ENCODE measurements at places on chromosomes 11 and 22.

GRCh38 chr11:46118702-46119351 lies 2.4 kb downstream of the PHF21A start:
- no peak for DNase-seq

- DNase-seq: no peak
These were observed 350.1 kb downstream of the GUCY1A2 start for GRCh38 chr11:106668147-106668546.

DNA sequence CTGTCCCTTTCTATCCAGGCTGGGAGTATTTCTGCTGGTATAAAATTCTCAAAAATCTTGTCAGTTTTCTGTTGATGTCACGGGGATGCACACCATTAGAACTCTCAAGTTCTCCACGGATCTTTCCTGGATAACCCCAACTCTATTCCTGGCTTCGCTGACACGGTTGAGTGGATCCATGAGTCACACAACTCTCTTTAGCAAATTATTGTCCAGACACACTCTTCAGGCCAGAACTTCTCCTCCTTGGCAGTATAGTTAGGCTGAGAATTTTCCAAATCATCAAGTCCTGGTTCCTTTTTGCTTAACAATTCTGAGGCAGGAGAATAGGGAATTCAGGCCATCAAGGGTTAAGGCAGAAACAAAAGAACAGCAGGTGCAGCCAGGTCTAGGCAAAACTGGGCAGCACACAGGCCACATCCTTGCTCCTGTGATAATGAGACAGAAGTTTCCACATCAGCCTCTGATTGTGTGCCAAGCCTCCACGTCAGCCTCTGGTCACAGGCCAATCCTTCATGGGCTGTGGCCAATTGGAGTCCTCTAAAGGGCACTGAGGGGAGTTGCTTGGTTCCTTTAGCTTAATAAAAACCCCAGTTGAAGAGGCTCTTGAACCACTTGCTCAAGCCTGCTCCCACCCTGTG lies 5.7 kb upstream of the ACAT1 start:
- no peak for DNase-seq

- DNase-seq: no peak
These were observed 101.1 kb downstream of the MICAL3 start for GRCh38 chr22:17922925-17923903.

DNA sequence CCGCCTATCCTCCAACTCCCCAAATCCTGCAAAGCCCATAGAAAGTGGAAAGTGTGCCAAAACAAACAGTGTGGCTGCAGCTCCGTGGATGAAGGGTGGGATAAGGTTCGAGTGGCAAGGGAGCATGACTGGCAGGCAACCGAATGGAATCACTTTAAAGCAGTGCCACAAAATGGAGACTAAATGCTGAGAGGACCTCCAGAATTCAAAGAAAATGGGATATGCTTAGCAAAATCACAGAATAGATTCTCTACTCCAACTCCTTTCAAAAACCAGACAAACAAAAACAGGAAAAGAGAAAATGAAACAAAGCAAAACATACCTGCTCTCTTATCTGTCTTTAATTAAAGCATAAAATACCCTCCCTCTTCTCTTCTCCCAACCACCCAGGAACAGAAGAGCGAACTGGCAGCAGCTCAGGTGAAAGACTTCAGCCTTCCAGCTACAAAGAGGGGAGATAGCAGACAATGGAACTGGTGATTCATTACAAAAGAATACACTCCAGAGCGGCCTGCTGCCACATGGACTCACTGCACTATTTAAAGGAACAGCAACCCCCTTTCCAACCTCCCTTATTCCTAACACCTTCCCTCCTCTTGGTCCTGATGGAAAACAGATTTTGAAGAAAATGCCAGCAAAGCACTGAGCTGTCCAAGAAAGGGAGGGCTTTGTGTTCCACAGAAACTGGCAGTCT lies 118.5 kb downstream of the APOL5 start:
- DNase-seq: no peak

- DNase-seq: no peak
These were observed 46.4 kb upstream of the HEPHL1 start for GRCh38 chr11:93974759-93975158.

GRCh38 chr11:1487091-1487850 lies 692 bp upstream of the MOB2 start:
- DNase-seq: no peak

DNA sequence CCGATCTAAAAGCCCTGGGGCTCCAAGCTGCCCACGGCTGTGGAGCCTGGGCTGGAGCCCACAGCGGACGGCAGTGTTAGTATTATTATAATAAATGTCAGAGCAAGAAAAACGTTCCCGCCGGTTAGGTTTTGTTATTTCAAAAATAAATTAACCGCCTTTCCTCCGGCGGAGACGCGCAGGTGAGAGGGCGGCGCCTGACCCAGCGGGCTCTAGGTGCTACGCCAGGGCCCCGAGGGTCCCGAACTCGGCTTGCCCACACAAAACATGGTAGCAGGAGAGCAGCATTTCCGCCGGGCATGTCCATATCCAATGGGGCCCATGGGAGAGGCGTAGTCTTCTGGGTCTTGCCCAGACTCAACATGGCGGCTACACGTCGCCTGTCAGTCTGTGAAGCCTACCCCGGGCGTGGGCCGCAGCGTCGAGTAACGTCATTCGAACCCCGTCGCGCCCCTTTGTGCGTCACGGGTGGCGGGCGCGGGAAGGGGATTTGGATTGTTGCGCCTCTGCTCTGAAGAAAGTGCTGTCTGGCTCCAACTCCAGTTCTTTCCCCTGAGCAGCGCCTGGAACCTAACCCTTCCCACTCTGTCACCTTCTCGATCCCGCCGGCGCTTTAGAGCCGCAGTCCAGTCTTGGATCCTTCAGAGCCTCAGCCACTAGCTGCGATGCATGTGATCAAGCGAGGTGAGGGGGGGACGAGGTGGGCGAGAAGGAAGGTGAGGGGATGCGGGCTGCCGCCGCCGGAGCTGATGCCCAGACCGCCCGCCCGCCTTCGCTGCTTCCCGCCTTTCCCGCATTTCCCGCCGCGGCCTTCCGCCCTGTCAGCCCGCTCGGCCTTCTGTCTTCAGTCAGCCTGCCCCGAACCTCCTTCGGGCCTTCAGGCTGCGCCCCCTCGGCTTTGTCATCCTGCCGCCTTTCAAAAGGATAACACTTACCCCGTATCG lies at the start of gene RRM1:
RRM1 (plus strand) TSS at position 452 of the 944 bp plus-strand sequence; CDS start at position 666, 214 bp downstream.
- peak; percentile 88 for DNase-seq

DNA sequence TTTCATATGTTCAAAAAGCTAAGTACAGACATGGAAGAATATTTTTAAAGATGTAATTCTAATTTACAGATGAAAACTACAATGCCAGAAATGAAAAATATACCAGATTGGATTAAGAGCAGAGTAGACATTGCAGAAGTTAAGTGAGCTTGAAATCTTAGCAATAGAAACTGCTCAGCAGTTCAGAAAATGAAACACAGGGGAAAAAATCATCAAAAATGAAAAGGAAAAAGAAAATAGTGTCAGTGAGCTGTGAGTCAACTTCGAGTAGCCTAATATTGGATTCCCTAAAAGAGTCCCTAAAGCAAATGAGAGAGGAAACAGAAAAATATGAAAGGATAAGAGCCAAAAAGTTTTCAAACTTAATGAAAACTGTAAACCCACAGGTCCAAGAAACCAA lies 25.8 kb upstream of the IL10RA start:
- DNase-seq: no peak

- no peak for DNase-seq
These were observed 12.7 kb upstream of the UVRAG start for GRCh38 chr11:75802021-75802912.

DNA sequence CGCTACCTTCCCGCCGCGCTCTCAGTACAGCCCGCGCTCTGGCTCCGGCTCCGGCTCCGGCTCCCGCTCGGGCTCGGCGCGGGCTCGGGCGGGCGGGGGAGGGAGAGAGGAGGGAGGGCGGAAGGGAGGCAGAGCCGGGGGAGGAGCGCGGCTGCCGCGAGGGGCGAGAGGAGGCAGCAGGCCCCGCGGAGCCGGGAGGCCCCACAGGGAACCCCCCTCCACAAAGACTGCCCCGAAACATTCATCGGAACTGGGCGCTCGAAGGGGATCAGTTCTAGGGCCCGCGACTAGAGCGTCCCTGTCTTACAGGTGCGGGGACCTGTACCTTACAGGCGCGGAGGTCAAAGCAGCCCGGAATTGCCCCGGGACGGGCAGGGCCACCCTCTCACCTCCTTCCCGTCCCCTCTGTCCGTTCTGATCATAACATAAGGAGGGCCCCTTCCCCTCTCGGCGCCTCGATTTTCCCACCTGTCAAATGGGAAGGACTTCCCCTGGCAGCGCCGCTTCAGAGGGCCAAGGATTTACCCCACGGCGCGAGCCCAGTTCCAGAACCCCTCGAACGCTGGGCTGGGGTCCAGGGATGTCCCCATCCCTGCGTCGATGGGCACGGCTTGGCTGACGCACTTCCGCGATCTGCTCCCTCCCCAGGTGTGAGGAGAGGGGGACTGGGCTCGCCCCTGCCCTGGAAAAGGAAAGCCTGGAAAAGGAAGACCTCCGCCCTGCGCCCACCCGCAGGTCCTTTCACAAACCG lies at the start of gene SHISA8:
SHISA8 (minus strand) TSS at position 40 of the 751 bp plus-strand sequence. CDS start 407 bp downstream, outside the sequence.
- DNase-seq: peak; percentile 52

- DNase-seq: no peak
These were observed 1121.3 kb downstream of the TBC1D22A start for GRCh38 chr22:47883757-47884156.

DNA sequence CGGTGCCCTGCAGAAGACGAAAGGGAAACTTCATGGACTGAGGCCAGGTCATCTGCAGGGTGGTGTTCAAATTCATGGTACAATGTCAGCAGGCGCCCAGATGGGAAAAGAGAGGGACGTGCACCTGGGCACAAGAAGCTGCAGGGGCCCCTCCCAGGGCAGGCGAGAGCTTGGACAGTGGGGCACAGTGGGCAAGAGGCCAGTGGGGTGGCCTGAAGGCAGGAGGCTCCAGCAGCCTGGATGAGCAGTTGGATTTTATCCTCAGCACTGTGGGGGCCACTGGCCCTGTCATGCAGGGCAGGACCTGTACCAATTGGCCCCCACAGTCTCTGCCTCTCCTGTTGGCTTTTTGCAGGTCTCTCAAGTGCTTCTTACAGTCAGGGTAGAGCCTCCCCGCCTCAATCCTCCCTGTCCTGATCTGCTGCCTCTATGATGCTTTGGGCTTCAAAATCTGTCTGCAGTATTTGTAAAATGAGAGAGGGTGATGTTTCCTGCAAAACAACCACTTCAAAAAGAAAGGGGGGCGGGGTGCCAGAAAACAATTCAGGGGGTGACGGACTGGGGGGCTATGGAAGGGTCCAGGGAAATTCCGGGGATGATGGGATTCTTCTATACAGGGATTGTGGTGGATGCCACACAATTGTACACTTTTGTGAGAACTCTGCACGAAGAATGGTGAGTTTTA lies 1.7 kb upstream of the BID start:
- no peak for DNase-seq

GRCh38 chr22:30890686-30891442 lies 77.7 kb downstream of the MORC2 start:
- DNase-seq: no peak

DNA sequence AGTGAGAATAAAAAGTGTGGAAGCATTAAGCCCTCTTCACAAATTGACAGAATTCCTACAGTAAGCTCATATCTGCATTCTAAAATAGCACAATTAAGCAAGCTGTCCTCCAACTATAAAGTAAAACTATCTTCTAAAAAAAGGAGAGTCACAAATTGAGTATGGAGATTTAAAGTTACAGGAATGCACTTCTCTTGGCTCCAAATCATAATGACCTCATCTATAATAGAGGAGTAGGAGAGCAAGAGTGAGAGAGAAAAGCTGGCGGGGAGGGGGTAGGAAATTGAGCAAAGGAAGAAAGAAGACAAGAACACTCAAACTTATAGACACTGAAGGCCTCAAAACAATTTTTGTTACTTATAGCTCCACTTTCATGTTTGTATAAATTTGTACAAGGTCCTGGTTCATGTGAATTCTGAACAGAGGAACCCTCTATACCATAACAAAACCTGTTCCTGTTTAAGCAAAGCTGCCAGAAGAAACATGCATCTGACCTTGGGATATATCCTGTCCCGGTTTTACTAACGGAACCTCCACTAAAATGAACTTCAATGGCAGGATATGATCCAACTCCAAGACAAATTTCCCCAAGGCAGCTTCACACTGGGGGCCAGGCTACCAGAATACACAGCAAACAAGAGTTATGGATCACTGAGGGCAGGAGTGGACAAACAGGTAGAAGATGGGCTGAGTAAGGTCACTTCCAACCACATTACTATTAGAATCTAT lies 37.2 kb downstream of the SLC35F2 start:
- no peak for DNase-seq

DNA sequence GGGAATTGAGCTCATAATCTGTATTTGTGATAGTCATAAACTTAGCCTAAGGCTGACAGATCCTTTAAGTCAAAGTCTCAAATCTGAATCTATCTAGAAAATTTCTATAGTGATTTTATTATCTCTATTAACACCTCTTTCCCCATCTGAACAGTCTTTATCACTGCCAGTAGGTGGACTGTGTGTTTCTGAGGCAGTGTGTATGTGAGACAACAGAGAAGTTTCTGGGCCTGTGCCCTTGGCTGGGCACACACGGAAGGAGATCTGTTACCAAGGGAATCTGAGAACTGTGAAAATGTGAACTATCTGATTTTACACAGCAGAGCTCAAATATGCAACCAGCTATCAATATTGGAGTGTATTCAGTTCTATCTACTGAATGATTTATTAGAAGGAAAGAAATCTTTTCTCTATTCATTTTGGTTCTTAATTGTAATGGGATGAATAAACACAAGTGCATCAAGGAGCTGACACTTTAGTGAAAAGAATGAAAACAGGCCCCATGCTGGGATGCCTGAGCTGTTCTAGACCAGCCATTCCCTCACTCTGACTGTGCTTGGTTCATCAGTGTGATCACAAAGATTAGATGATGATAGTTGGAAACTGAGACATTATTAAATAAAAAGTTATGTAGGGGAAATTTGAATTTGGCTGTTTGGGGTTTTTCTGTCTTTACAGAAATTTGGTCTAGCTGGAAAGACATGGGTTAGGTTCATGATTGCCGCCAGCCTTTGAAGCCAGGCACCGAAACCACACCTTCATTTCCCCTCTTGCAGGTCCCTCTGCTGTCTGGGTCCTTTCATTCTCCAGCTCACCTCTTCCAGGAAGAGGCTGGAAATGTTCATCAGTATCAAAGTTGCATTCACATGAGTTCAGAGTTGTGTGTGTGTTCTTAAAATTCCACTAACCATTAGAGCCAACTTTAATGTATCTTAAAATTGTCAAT lies 68.1 kb downstream of the LIF start:
- no peak for DNase-seq

DNA sequence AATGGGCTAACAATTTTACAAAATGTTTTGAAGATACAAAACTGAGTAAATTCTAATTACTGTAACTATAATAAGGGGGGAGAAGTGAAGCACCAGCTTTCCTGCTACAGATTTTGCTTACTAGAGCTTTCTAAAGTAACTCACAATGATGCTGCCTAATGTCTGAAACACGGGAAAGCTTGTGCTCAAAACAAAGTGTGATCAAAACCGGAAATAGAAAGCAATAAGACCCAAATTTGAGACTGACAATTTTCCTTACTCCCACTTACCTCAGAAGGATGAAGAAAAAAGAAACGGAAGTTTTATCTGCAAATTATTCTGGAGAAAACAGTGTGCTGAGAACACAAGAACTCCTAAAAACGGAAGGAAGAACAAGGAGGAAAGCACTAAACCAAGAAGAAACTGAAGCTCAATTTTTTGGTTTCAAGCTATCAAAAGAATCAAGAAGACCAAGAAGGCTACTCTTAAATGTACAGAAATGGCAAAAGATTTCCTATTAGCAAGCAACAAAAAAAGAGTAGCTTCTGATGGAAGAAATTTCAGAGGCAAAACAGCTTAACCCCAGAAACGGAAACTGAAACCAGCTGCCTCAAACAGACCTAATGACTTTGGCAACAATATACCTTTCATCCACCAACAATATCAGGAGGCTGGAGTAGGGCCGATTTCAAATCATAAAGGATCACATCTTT lies 33.4 kb downstream of the AMBRA1 start:
- no peak for DNase-seq

- DNase-seq: no peak
These were observed 46.3 kb downstream of the TRAF6 start for GRCh38 chr11:36463781-36464180.

Measured in T-helper 1 cell (primary cell).